Hypothalamus (tissue), 51 donors: ENCODE measurements at places on chromosomes 1 and 21.

DNA sequence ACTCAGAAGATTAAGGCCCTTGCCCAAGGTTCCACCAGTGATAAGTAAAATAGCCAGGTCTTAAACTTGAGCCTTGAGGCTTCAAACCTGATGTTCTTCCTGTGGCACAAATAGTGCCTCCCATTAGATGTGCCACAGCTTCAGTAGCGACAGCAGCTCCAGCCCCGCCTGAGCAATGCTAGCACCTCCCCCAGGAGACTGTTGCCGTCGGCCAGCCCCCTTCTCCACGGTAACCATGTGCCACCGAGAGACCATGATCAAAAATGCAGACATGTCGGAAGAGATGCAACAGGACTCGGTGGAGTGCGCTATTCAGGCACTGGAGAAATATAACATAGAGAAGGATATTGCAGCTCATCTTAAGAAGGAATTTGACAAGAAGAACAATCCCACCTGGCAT lies 32.2 kb downstream of the KLHDC7A start:
- DNase-seq = no peak

DNA sequence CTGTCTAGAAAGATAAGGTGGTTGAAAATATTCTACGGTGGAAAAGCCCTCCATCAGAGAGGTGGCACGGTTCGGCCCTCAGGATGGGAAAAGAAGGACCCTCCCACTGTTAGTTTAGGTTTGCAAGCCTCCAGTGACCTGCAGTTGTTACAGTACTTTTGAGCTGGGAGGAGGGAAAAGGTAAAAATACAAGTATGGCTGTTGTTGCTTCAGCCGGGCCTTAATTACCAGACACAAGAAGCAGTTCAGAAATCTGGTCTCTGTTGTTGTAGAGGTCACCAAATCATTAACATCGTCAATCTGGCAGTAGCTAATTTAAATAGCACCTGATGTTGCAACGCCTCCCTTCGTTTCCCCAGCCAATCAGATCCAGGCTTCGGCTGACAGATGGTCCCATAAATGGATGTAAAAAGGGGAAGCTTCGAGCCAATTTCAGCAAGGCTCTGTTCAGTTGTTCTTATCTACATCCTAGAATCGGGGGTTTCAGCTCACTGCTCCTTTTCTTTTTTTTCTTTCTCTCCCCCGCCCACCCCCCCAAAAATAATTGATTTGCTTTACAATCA lies at the start of gene ELAVL4:
TSS of gene ELAVL4 (plus strand) at position 424 of the 563 bp plus-strand sequence. CDS start 270 bp downstream, outside the sequence.
- DNase-seq = no peak

- DNase-seq = no peak
These were observed 22.0 kb upstream of the RCAN1 start for GRCh38 chr21:34636961-34637360.

DNA sequence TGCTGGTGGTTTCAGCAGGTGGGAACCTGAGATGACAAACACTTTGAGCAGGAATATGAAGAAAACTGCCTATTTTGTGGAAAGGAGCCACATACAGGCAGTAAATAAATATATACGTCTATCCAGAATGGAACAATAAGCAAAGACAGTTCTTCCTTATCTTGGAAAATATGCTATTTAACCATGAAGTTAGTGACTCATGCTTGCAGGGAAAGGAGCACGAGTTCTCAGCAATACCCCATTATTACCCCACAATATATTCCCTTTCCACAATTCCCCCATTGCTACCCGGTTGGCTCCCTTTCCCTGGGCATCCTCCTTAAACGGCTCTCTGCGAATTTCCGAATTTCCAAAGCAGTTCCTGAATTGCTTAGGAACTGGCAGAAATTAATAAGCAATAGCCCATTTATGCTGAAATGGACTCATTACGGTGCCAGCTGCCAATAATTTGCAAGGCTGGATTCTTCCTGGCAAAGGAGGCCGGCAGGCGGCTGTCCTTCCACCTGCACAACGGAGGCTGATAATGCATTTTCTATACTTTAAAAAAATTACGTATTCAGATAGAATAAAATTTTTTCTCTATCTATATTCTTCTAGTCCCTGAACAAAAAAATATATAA lies 65.4 kb downstream of the TIAM1 start:
- no peak for DNase-seq

GRCh38 chr1:106798991-106799390 lies 257.5 kb upstream of the PRMT6 start:
- no peak for DNase-seq

DNA sequence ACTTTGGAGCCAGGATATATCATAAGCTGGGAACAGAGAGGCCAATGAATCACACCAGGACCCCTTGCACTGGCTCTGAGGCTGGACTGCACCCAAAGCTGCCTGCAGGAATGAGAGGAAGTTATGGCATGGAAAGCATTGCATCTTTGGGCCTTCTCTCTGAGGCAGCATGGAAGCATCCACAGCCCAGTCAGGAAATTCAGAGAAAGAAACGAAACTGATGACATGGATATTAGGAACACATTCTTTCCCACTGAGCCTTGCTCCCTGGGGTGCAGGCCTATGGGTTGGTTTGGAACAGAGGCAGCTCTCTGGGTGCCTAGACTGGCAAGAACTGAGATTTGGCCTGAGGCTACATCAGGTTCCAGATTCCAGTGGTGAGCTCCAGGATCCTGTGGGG lies 98.6 kb downstream of the NGF start:
- no peak for DNase-seq

- DNase-seq = no peak
These were observed 1386.0 kb upstream of the ADGRL4 start for GRCh38 chr1:80392529-80392928.

DNA sequence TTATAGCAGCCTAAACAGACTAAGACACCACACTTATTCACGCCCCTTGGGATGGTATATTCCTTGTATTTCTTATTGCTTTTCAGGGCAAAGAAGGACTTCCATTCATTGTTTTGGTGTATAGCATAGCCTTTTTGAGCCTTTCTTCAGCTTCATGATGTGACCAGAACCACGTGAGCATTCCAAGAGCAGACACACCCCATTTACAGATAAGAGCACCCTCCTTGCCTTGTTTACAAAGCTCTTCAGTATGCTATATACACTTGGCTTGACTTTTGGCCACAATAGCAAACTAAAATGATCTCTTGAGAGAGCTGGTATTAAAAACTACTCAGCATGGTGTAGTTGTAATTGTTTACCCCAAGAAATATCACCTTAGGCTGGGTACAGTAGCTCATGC lies 78.7 kb downstream of the PIK3R3 start:
- no peak for DNase-seq

GRCh38 chr1:205256951-205257625 lies 29.3 kb downstream of the TMCC2 start:
- no peak for DNase-seq

DNA sequence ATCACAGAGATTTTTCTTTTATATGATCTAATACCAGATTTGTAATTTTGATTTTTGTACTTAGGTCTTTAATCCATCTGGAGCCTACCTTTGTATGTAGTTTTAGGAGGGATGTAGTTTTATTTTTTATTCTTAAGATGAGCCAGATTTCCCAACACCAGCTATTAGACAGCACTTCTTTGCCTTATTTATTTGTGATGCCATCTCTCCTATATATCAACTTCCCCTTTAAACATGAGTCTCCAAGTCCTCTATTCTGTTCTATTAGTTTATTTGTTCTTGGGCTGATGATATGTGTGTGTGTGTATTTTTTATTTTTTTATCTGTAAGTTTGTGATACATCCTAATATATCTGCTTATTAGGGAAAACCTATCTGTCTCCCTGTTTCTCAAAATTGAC lies 94.2 kb downstream of the PHTF1 start:
- DNase-seq = no peak

DNA sequence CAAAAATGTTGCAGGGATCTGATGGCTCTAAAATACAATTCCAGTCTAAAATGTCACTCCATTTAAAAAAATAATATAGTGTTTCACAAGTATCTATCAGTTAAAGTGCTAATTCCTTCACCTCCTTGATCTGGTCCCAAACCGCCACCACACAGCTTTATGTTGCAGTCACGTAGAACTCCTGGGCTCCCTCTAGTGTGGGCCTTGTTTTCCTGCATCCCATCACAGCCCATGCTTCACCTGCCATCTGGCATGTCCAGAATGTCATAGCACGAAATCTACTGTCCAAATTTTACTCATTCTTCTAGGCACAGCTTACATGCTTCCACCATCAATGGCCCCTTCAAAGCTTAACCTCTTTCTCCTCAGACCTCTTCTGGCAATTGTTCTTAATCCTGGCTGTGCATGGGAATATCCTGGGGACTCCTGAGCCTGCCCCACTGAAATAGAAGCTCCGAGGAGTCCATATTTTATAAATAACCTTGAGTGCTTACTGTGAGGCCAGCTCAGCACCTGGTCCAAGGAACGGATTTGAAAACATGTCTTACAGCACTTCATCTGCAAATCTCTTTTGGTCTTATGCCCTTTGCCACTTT lies 15.5 kb downstream of the FYB2 start:
- DNase-seq = no peak

- DNase-seq = no peak
These were observed 18.5 kb downstream of the ETS2 start for GRCh38 chr21:38824124-38824822.

GRCh38 chr1:58465825-58466629 lies 80.5 kb downstream of the OMA1 start:
- no peak for DNase-seq

DNA sequence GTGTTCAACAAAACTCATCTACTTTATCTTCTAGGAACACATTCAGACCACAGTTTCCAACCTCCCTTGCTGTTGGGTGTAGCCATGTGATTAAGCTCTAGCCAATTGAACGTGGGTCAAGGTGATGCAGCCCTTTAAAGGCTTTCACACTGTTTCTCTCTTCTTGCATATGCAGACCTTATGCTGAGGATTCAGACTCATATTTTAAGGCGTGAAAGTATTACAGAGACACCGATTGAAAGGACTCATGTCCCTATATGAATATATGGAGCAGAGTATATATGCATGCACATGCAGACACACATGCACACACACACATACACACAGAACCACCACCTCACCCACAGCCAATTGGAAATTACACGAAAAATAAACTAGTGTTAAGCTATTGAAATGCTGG lies 214.3 kb upstream of the NR5A2 start:
- no peak for DNase-seq

- DNase-seq = no peak
These were observed 2.3 kb downstream of the FAAP20 start for GRCh38 chr1:2192031-2192995.

DNA sequence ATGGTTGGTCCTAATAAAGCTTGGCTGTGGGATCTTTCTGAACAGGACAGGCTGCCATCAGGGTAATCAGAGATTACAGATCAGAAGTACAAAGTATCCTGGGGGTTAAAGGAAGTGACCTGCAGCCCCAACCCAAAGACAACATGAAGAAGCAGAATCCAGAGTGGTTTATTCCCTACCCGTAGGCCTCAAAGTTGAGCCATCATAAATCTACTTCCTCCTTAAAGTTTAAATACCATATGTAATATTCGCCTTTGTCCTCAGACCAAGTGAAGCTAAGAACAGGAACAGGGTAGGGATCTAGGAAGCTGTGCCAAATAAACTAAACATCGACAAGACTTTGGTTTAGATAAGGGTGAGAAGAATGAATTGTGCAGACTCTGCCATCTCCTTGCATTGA lies 15.9 kb upstream of the DHX9 start:
- no peak for DNase-seq

GRCh38 chr1:38213646-38214434 lies 167.2 kb upstream of the POU3F1 start:
- no peak for DNase-seq

DNA sequence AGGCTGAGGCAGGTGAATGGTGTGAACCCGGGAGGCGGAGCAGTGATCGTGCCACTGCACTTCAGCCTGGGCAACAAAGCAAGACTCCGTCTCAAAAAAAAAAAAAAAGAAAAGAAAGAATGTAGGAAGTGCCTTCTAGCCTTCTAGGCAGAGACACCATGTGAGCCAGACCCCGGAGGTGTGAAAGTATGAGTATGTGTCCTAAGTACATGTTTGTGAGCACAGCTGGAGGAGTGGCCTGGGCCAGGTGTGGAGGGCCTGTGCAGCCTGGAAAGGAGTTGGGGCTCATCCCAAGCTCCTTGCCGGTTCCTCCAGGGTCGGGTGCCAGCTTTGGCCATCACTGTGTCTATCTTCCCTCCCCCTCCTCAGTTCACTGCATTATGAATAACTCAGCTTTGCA lies 13.0 kb downstream of the SOX13 start:
- DNase-seq = no peak

GRCh38 chr1:11525516-11525915 lies 46.6 kb downstream of the DISP3 start:
- no peak for DNase-seq

- DNase-seq = no peak
These were observed 11.2 kb upstream of the RCOR3 start for GRCh38 chr1:211247921-211248320.

- no peak for DNase-seq
These were observed 88.8 kb upstream of the SLFNL1 start for GRCh38 chr1:41110286-41110685.

- DNase-seq = no peak
These were observed 9.2 kb downstream of the BACH1 start for GRCh38 chr21:29307718-29308455.

DNA sequence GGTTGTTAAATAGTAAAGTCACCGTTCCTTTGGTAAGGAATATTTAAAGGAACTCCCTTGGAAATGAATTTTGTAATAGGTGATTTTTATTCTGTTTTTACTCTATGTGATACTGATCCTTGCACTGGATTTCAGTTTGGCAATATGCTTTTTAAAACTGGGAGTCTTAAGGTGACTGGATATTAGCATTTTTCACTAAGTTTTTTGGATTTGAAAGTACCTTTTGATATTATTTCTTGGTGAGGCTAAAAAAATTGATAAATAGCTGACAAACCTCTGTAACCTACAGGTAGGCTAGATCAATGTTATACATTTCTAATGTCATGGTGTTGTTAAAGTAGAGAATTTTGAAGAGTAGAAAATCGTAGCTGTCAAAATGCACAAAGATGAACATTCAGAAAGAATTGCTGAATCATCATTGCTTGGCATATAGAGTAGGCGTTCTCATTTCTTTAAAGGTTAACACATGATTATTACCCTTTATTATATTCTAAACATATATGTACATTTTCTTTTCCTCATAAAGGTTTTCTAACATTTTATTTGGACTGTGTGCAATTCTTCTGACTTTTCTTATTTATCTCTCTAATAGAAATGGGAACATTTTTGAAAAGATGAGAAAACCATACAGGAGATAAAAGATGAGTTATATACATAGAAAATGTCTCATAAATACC lies 1.5 kb upstream of the DNAJB4 start:
- DNase-seq = no peak
